ENCODE measurements at places on chromosomes 1 and 21.

DNA sequence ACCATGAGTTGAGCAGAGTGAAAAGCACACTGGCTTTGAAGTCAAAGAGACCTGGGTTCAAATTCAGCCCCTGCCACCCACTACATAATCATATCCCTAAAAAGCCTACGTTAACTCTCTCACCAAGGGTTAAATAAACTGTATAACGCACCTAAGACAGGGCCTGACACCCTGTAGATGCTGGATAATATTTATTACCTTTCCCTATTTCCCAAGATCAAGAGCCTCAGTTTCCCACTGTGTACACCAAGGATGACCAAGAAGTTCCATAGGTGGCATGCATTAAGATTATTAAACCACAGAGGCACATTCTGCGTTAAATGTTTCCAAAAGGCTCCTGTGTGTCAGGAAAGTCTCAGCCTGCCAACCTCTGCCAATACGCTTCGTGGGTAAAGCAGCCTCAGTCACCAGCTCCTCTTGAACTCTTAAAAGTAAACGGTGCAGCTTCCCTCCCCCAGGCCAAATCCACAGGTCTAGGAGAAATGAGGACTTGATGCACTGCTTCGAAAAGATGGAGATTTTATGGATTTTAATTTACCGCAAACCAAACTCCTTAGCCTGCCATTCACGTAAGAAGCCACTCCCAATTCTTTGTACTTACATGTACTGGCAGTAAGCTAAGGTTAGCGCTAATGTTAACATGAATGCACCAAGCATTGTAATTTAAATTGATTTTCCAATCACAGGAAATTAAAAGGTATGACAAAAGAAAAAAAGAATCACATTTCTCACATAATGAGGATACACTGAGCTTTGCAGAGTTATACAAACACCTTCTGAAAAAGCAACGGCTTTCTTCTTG, 2.6 kb downstream of the USP24 start:
- DNase-seq = peak; percentile 22

GRCh38 chr1:43286115-43286514, 734 bp upstream of the C1orf210 start:
- DNase-seq = no peak

DNA sequence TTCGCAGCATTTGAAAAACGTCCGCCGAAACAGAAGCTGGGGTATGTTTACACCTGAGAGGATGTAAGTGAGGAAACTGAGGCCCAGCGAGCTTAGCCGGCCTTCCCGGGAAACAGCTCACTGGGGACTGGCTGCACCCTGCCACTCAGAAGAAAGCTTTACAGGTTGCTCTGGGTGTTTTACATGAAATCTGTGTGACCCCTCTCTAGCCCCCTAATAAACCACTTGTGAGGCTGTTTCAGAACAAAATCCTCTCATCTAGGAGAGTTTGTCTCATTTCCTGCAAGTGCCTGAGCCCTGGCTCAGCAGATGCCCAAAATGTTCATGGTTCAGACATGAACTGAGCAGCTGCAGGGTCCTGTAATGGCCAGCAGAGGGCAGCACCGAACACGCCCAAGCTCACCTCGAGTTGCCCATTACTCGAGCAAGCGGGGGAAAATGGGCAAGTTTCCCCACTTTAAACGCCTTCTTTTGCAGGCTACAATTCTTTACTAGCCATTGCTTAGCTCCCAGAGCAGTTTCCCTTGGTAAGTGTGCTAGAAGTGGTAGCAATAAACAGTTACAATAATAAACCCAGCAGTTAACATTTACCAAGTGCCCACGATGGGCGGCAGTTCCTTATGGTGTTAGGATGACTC, 76.4 kb downstream of the FHAD1 start:
- peak; percentile 73 for DNase-seq

- peak; percentile 63 for DNase-seq
Measured at GRCh38 chr1:236103646-236104218, 38.6 kb upstream of the GPR137B start.

GRCh38 chr1:91850708-91851107, 35.2 kb downstream of the TGFBR3 start:
- no peak for DNase-seq

DNA sequence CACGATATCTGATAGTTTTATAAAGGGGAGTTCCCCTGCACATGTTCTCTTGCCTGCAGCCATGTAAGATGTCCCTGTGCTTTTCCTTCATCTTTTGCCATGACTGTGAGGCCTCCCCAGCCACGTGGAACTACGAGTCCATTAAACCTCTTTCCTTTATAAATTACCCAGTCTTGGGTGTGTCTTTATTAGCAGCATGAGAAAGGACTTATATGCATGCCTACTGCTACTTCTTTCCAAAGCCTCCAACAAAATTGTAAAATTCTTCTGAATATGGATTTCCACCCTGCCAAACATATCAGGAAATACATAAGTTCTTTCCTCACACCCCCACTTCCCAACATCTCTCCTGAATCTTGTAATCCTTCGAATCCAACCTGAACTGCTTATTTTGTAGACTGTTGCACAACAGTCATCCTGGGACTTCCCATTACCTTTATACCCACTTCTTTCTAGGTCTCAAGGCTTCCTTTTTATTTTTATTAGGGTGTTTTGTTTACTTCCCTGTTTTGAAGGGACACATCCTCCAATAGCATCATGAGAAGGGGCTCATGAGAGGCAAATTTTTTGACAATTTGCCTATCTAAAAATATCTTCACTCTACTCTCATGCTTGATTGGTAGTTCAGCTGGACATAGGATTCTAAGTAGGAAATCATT, 67.5 kb upstream of the MUTYH start:
- no peak for DNase-seq

- DNase-seq = peak; percentile 72
Measured at GRCh38 chr1:17207966-17208418, 3.1 kb downstream of the PADI1 start.

DNA sequence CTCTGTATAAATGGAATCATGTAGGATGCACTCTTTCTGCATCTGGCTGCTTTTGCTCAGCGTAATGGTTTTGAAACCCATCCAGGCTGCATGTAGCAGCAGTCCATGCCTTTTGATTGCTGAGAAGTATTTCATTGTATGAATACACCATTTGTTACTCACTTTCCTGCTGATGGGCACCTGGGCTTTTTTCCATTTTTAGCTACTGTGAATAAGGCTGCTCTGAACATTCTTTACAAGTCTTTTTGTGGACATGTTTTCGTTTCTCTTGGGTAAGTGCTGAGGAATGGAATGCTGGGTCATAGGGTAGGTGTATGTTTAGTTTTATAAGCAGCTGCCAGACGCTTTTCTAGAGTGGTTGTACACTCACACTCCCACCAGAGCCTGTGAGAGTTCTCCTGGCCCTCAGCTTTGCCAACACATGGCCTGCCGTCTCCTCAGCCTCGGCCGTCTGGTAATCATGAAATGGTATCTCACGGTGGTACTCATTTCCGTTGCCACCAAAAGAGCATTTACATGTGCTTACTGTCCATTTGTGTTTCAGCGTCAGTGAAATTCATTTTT, 22.7 kb downstream of the SLX9 start:
- DNase-seq = no peak

GRCh38 chr1:21655259-21655658, 13.9 kb downstream of the RAP1GAP start:
- DNase-seq = no peak

DNA sequence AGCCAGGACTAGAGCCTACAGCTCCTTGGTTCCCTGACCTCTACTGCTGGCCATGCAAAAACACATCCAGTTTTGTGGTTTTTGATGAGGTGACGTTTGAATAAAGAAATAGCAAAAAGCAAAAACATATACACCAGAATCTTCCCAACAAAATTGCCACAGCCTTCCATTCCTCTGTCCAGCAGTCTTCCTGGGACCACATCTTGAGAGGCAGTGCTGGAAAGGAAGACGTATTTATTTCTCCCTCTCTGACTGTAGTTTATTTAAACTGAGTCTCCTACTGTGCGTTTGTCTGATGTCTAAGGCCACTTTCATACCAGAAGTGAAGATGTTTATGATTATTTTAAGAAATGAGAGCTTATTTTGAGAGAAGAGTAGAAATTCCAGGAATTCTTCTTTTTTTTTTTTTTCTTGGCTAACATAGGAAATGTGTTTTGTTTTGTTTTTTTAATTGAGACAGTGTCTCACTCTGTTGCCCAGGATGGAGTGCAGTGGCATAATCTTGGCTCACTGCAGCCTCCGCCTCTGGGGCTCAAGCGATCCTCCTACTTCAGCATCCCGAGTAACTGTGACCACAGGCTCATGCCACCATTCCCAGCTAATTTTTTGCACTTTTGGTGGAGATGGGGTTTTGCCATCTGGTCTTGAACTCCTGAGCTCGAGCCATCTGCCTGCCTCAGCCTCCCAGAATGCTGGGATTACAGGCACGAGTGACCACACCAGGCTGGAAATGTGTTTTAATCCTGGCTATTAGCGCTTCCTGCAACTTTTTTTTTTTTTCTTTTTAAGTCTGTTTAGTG, 118.5 kb downstream of the ITSN1 start:
- no peak for DNase-seq

DNA sequence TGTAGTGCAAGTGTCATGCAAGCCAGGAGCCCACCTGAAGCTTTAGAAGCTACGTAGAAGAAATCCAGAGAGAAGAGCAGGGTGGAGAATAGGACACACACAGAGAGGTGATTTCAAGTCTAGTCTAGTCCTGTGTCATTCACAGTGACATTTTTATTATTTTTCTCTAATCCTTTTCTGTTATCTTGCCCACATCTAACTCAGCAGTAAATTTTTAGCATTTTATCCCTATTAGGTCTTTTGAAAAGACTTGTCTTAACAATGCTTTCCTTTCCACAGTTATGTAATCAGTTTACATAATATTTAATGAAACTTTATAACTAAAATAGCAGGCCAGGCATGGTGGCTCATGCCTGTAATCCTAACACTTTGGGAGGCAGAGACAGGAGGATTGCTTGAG, 198.6 kb downstream of the ADGRL2 start:
- no peak for DNase-seq

DNA sequence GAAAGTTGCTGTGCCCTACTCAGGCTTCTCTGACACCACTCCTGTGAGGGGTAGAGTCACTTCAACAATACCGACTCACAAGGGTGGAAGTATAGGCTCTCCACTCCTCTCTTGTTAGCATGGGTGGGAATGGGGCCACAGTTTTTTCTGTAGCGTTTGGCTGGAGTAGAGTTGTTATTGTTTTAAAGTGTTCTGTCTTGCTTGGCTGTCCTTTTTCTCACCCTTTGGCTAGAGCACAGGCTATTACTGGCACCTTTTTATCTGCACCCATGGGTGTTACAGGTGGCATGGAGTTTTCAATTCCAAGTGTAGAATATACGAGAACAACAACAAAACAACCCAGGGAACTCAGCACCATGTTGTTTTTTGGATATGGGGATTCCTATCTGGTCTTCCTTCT, 74.3 kb upstream of the CD5L start:
- DNase-seq = no peak

GRCh38 chr1:212037900-212038299, 2.4 kb downstream of the DTL start:
- no peak for DNase-seq

DNA sequence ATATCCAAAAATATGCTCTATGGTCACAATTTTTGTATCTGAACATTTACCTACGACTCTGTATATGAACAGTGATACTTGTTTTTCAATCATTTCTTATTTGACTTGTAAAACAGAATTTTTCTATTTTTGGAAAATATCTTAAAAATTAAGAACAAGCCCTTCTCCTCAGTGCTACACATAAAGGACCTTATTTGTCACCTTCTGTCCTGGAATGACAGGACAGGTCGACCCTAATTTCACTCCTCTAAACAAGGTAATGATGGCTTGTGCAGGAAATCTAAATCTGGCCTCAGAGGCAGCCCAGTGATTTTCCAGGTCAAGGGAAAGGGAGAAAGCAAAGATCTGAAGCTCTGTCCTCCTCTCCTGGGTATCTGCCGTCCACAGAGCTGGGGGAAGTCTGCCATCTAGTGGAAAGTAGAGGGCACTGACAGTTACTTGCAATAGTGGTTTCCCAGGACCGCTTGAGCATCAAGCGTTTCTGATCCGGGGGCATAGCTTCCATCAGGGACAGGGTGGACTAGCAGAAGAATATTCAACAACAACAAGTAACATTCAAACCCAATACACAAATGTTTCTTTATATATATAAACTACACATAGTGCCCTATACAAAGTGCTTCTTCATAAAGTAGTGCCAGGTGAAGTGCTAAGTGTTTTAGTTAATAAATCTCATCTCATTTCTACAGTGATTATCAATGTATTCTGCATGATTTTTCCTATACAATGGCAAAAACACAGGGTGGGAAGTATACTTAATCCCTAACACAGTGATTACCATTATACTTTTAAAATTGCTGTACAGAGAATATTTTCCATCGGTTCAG, 74.6 kb downstream of the SLC25A24 start:
- DNase-seq = peak; percentile 53

DNA sequence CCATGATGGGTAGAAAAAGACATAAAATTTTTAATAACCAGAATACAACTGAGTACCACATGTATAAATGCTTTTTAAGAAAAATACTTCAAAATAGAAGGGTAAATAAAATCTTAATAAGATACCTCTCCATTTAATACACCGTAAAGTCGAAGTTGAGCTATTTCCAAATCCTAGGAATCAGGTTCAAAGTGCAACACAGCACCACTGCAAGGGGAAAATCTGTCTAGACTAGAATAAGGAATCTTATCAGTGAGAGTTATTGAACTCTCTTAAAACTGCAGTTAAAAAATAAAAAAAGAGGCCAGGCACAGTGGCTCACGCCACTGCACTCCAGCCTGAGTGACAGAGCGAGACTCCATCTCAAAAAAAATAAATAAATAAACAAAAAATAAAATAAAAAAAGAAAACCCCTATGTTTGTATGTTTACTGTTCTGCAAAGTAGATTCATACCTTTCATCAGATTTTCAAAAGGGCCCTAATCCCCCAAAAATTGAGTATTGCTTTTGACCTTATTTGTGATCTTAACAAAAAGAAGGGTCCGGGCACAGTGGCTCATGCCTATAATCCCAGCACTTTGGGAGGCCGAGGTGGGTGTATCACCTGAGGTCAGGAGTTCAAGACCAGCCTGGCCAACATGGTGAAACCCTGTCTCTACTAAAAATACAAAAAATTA, 109.0 kb downstream of the EIF4G3 start:
- DNase-seq = no peak

GRCh38 chr21:40011371-40011770, 144.1 kb downstream of the PCP4 start:
- no peak for DNase-seq

DNA sequence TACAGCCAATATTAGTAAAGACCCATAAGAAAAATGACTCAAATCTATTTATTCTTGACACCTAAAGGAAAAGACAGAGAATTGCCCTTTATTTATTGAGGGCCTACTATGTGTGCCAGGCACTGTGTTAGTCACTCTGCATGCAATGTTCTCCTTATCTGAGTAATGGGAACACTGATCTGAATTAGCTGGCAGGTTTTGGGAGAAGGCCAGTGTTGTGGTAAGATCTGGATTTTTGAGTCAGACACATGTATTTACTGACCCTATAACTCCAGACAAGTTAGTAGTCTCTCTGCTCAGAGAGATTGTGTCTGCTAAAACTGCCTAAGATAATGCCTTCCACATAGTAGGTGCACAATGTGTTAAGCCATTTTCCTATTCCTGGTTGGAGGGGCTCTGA, 17.3 kb downstream of the LCE4A start:
- no peak for DNase-seq

- DNase-seq = no peak
Measured at GRCh38 chr1:244065063-244065793, 14.1 kb downstream of the ZBTB18 start.
